Esophagus muscularis mucosa (tissue), 4 donors: ENCODE measurements at places on chromosomes 4 and X.

DNA sequence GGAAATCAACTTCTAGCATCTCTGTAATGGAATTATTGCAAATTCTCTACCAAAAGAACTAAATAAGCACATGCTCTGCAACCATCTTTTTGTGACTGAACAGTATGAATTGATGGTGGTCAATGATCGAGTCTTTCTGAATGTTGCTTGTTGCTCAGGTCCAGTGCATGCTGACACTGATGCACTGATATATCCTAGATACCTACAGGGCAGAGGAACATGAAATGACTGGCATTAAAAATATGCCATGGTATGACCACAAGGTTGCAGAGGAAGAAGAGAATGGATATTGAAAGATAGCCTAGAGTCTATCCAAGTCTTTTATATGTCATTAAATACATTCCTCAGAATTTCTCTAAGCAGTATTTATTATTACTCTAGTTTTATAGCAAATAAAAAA, 692.8 kb upstream of the TENM3 start:
- no peak for DNase-seq

DNA sequence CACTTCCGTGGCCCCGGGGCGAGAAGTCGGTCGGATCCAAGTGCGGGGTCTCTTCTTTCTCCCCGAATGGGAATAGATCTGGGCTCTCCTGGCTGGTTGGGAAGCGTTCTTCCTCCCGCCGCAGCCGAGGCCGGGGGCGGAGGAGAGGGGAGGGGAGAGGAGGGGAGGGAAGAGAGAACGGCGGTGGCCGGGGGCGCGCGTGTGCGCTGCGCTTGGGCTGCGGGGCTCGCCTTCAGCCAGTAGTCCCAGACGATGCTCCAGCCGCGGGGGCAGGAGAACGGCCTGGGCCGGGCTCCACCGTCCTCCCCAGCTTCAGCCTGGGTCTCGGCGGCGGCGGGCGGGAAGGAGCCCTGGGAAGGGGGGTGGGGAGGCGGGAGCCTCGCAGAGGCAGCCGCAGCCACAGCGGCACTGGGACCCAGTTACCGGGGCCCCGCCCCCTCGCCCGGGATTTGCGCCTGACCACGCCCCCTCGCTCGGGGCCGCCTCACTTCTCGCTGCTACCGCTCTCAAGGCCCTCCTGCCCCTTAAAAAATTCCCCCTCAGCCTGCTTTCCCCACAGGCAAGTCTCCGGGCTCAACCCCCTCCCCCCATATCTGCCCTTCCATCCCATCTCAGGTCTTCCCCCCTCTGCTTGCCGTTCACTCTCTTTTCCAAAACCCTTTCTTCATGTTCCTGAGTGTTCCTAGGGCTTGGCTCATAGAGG, at the start of gene FGD1:
Gene FGD1 (minus strand): TSS at position 421 of the 703 bp plus-strand sequence. CDS start 802 bp downstream, outside the sequence.
- DNase-seq, result peak; percentile 91

DNA sequence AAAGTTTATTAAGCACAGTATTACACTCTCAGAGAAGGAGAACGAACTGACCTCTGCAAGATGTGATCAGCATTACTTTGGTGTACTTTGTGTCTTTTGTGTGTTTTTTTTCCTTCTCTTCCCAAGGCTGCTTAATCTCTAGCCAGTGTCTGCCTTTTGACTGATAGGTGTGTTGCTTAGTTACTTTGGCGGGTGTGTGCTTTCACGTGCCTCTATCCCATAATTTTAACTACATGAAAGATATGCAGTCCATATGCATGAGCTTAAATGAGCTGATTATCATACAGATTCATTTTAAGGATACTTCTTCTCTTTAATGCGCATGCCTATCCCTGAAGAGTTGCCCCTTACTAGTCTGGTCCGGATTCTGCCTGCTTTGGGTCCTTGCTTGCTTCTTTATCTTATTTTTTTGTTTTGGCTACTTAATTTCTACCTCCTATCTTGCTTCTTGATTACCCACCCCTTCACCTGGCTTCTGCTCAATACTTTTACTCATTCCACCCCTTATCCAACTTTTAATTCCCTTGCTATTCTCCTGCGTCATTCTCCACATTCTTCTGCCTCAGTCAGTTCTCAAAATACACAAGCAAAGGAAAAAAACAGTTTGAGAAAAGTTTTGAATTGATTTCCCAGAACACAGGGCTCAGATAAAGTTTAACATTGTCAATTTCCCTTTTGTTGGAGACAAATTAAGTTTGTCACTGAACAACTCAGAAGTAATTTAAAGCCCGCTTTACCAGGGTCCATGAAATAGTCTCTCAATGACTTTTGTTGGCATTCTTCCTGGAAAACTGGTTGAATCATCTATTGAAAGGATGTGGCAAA, 182.0 kb downstream of the TENT5D start:
- no peak for DNase-seq

- DNase-seq, result no peak
Measured at GRCh38 chr4:18626366-18626765, 604.8 kb upstream of the LCORL start.

DNA sequence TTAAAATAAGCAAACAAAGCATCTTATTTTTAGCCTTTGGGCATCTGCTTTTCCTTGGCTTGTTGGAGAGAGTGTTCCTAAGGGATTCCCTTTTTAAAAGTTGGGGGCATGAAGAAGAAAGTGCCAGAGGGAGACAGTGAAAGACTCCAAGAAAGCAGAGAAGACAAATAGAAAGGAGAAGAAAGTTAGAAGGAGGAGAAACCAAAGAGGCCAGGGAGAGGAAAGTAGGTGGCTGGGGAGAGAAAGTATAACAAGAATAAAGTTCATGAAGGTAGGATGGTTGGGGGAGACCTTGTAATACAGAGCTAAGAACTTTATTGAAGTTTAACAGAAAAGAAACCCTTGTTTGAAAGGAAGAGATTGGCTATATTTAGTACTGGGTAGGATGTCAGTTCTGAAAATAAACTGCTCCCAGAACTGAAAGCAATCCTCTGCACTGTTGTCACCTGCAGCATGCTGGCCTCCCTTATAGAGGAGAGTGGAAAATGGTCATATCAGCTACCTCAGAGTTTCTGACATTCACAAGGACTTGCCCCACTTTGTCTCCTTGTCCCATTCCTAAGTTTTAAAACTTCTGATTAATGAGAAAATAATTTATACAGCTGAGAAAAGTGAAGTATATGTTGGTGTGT, 125.3 kb upstream of the VAMP7 start:
- DNase-seq, result no peak

- no peak for DNase-seq
Measured at GRCh38 chr4:109708990-109709389, 5.7 kb upstream of the CASP6 start.

GRCh38 chrX:73859622-73860021, 296.6 kb downstream of the CHIC1 start:
- DNase-seq, result no peak

GRCh38 chr4:88166608-88167007, 8.2 kb upstream of the ABCG2 start:
- DNase-seq, result no peak
